NCI-H82 (cell line): ENCODE measurements at places on chromosomes 12 and 14.

DNA sequence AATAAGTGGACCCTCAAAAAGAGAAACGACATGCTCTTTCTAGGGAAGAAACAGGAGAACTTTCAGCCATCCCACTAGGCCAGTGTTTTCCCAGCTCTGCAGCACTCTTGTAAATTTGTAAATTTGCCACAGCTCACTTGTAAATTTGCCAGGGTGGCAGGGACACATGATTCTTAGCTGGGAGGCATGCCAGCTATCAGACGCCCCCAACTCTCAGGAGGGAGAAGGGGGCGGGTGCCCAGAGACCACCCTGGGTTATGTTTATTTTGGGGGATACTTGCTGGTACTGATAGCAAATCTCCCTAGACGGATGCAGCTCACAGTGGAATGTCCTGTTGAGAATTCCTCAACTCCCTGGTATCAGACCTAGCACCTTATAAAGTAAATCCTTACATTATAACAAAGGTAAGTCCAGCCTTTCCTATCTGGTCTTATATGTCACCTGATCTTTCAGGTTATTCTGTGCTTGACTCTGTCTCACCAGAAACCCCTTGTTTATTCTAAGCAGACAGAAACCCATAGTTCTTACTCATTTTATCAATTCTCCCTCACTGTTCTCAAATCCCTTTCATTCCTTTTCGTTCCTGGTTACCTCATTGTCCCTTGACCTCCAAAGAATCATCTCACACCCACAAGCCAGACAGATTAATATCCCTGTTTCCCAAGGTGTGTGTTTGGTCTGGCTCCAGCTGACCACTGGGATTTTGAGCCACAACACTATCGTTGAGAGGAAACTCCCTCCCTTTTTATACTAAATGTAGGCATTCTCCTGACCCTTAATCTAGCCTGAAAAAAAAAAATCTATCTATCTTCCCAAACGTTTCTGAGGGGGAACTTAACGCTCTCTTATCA, 69.3 kb upstream of the HMGA2 start:
- DNase-seq: no peak

DNA sequence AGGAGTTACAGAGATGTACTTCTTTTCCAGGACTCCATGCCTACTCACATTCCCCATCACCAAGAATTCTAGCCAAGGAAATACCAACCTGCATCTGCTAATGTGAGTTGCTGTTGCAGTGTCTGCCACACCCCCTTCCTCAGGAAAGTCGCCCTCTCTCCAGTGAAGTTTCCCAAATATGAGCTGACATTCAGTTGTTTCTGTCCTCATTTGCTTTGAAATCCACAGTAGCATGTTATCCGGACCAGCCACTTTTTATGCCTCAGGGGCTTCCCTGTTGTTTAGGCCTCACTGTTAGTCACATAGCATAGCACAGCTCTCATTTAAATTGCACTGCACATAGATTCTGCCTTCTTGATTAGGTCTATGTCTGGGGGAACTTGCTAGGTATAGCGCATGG, 212.4 kb downstream of the EGLN3 start:
- no peak for DNase-seq

- no peak for DNase-seq
These were observed 864.6 kb upstream of the SEL1L start for GRCh38 chr14:82398256-82398655.

- no peak for DNase-seq
These were observed 40.9 kb downstream of the PDE6H start for GRCh38 chr12:15013634-15014179.

DNA sequence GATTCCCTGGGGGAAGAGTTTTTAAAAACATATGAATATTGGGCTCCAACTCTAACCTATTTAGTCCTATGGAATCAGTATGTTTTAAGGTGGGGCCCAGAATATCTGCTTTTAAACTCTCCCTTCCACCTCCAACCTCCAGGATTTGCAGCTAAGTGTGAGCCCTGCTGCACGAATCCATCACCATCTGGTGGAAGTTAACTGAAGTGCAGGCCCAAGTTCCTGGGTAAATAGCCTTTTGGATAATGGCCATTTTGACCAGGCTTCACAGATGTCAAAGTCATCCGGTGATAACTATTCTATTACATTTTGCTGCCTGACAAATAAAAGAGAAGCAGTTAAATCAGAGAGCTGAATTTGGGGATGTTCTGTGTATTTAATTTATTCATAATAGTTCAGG, 58.1 kb upstream of the RMST start:
- DNase-seq: peak; percentile 72

GRCh38 chr12:72380441-72380840, 108.3 kb downstream of the TRHDE start:
- no peak for DNase-seq

DNA sequence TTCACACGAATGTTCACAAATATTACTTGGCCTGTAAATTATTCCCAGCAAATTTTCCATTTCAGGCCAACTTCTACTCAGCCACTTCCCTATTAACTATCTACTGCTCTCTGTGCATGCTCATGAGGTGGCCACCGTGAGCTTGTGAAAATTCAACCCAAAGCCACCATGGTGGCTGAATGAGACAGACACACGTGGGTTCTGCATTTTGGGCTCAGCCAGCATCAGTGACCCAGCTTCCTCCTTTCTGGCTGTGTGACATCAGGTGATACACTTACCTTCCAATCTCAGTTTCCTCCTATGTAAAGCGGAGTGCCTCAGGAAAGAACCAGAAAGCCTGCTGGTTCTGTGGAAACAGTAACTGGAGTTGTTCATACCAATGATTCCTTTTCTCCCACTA, 175.8 kb downstream of the FOXN3 start:
- DNase-seq: no peak

DNA sequence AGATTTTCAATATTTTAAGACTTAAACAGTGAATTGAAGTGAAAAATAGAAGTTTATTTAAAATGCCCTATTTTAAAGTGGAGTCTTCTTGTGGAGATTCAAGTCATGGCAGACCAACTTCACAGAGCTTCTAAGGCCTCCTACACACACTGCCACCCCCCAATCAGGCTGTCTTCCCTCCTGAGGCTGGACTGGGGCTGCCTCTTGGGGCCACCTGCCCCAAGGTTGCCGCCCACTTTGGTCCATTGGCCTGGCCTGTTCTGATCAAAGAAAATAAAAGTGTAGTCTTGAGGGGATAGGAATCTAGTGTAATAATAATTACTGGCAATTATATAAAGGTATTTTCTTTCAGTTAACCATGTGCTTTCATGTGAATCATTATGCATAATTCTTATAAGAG, 1.3 kb downstream of the GOLT1B start:
- DNase-seq: no peak

DNA sequence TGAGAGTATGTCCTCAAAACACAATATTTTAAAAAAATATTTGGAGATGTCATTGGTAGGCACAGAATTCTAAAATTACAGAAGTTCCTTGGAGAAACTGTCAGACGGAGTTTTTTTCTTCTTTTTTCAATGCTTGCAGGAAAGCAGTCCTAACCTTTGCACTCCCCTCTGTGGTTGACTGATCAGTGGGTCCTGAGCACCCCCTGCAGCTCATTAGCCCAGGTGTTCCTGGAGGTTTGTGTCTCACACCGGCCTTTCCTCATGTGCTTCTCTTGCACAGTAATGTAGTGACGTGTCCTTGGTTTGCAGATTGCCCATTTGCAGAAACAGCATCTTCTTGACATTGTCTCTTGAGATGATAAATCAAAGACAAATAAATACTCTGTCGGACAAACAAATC, 513.0 kb downstream of the TMEM121 start:
- peak; percentile 3 for DNase-seq

DNA sequence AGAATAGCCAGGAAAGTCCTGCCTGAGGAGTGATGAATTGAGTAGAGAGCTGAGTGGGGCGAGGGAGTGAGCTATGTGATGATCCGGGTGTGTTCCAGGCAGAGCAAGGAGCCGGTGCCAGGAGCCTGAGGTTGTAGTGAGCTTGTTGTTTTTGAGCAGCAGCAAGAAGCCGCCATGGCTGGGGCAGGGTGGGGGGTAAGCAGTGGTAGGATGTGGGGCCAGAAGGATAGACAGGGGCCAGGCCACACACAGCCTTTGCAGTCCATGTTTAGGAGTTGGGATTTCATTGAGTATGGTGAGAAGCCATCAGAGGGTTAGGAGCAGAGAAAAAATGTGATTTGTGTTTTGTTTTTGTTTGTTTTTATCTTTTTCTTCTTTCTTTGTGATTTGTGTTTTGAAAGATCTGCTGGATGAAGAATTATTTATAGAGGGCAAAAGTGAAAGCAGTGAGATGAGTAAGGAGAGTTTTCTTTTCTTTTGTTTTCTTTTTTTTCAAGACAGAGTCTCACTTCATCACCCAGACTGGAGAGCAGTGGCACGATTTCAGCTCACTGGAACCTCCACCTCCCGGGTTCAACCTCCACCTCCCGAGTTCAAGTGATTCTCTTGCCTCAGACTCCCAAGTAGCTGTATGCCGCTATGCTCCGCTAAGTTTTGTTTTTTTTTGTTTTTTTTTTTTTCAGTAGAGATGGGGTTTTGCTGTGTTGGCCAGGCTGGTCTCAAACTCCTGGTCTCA, 92.3 kb upstream of the BCAT1 start:
- no peak for DNase-seq

GRCh38 chr12:104662203-104662602, 205.5 kb downstream of the CHST11 start:
- DNase-seq: no peak

DNA sequence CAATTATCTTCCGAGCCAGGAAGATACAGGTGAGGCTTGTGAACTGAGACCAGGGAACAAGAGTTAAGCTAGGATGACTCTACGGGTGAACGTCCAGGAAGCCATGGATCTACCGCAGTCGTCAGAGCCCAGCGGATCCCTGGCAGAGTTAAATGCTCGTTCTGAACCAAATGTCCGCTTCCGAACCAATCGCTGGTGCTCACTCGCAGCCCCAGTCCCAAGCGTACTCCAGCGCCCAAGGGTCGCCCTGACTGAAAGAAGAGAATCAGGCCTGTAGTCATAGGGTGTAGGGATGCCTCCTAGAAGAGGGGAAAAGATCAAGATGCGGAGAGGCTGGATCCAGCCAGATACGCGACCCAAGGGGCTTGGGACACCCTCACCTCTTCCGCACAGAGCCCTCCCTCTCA, 283 bp downstream of the VIPAS39 start:
- DNase-seq: no peak

DNA sequence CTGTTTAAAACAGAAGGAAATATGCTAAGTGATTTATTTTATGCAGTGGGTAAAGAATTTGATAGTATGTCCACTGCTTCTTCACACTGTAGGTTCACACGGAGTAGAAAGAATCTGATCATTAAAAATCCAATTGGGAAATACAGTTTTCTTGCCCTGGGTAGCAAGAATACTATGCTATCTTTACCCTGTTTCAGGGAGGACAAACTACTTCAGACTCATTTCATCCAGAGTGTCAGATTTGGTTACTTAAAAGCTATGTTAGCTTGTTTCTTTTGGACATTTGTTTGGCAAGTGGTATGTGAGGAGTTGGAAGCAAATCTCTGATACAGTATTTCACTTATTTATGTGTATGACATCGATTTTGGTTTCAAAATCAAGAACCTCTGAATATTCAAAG, 4.3 kb downstream of the FRS2 start:
- no peak for DNase-seq

- DNase-seq: no peak
These were observed at the start of gene MYF6 for GRCh38 chr12:80707126-80707829. Gene MYF6, plus strand, starts transcription at chr12:80707634. Its CDS starts 86 bp downstream, at chr12:80707720.

- DNase-seq: no peak
These were observed 76.0 kb upstream of the ST8SIA1 start for GRCh38 chr12:22410486-22410885.

DNA sequence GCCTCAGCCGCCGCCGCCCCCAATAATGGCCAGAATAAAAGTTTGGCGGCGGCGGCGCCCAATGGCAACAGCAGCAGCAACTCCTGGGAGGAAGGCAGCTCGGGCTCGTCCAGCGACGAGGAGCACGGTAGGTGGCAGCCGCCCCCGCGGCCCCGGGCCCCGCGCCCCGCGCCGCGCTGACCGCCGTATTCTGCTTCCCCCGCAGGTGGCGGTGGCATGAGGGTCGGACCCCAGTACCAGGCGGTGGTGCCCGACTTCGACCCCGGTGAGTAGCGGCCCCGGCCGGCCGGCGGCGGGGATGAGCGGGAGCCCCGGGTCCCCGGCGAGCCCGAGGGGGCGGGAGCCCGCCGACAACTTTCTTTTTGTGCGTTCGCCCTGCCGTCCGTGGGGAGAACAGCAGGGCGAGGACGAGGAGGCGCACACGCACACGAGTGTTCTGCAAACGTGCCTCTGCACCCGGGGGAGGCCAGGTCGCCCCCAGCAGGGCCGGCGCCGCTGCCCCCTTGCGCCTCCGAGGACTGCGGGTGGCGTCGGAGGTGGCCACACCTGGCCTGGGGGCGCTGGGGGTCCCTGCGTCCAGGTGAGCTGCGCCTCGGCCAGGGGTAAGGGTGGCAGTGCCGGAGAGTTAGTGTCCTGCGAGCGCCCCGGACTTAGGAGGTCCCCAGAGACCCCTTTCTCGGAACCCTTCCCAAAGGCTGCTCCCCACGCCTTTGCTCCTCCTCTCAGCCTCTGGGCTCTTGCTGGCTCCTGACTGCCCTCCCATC, 794 bp downstream of the RCOR1 start:
- peak; percentile 56 for DNase-seq

DNA sequence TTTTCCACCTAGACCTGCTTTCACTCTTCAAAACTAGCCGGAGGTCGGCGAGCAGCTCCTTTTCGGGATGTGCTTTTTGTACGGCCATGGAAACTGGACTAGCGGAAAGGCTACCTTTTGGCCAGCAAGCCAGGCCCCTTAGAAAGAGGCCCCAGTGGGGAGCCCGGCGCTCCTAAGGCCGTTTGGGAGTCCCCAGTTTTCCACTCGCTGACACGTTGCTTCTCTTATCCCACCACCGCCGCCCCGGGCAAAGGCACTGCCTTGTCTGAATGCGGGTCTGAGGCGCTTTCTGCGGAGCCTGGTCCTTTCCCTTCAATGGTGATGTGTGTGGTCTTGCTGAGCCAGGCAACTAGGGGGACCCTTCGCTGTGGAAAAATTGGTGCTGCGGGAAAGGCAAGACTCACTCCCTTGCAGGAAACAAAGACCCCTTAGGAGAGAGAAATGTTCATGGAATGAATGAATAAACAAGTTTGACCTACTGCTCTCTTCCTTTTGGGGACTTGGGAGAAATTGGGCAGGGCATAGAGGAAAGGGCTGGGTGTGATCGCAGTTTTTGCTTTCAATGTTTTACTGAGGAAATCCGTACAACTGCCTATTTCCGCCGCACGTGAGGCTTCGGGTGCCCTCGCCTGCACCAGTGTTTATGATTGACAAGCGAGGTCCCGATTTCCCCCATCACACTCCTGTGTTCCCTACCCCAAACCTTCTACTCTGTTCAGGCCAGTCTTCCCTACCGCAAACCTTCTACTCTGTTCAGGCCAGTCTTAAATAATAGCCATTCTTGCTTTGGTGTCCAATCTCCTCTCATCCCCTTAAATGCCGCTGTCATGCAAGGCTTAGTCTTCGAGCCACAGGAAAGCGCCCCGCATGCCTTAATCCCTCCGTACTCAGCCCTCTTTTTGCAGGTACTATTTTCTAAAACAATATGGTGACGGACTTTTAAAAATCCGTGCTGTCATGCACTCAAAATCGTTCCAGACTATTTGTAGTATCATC, 1.0 kb upstream of the SLC38A2 start:
- DNase-seq: peak; percentile 75
